NCI-H524 treated with DMSO at 0.1 percent for 48 hours (cell line): ENCODE measurements at places on chromosomes 1 and 21.

DNA sequence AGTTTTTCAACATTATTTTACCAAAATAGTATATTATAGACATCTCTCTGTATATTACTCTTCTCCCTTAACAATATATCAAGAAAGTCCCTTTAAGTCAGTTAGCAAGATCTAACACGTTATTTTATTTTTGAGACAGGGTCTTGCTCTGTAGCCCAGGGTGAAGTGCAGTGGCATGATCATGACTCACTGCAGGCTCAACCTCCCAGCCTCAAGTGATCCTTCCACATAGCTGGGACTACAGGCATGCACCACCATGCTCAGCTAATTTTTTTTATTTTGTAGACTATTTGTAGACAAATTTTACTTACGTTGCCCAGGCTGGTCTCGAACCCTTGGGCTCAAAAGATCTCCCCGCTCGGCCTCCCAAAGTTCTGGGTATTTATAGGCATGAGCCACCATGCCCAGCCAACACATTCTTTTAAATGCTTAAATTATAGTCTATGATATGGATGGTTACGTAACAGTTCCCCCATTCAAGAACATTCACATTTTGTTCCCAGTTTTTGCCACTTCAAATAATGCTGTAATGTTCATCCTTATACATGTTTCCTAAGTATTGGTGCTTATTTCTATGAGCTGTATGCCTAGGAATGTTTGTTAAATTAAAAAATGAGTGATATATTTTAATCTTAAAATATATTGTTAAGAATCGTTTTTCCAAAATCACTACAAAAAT lies 70.4 kb downstream of the TUT4 start:
- DNase-seq: no peak

- DNase-seq: no peak
These were observed 175.4 kb downstream of the ZBTB18 start for GRCh38 chr1:244226435-244226834.

DNA sequence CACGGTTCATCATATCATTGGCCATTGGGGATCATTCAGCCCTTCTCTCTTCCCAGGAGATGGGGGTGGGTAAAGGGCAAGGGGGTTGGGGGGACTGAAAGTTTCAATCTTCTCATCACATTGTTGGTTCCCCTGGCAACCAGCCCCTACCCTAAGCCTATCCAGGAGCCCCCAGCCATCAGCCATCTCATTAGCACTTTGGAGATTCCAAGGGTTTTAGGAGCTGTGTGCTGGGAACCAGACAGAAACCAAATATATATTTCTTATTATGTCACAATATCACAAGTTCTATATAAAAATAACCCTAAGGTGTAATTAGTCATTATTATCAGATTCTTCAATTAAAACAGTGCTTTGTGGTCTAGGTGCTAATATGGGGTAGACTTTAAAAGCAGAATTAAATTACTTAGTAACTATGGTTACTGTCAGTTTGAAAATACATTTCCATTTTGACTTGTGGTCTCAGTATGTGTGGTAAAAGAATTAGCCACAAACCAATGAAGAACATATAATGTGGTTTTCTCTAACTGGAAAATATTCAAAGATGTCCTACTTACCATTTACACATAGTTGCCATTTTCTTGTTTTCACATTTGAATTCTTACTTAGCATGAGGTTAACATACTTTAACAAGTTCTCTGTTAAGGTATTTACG lies 28.1 kb downstream of the IL23R start:
- no peak for DNase-seq

DNA sequence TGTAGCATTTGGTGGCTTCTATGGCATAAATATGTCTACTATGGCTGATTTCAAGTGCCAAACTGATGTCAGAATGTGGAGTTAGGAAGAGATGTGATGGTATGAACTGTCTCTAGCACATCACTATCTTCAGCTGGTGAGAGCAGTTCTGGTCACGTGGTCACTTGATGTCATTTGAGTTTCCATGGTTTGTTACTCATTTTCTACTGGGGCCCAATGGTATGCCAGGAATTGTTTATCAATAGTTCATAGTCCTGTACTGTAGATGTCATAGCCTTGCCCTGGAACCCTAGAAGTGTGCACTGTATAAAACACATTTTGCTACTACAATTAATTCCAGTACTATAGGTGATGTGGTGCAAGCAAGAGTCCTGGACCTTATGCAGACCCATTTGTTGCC lies 153.7 kb downstream of the PDE4B start:
- no peak for DNase-seq

DNA sequence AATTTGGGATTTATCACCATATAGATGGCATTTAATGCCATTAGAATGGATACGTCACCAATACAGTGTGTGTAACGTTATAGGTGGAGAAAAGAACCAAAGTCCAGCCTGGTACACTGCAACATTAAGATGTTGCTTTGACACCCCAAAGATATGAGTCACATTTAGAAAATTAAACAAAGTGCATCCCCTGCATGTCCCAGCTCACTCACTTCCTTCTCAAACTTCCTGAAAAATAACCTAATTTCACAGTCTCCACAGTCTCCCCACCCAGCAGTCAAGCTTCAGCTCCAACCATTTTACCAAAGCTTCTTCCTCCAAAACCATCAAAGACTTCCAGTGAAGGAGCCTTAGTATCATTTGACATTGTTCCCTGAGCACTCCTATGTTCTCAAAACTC lies 111.9 kb downstream of the OMA1 start:
- DNase-seq: no peak

DNA sequence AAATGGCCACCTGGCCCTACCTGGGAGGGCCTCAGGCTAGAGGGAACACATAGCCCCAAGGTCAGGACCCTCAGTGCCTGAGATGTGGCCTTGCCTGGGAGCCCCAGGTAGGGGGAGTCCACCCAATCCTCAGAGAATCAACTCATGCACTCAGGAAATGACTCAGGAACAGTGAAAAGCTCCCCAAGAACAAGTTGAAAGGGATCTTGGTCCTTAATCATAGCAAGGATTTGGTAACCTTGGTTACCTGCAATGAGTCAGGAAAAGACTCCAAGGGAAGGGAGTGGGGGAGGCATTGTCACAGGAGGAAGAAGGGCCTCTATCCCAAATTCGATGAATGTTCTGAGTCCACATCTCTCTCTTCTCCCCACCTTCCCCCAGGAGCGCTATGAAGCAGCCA lies 17.0 kb downstream of the MAP7D1 start:
- DNase-seq: no peak

- DNase-seq: no peak
These were observed 4.9 kb downstream of the C1orf105 start for GRCh38 chr1:172425339-172425738.

DNA sequence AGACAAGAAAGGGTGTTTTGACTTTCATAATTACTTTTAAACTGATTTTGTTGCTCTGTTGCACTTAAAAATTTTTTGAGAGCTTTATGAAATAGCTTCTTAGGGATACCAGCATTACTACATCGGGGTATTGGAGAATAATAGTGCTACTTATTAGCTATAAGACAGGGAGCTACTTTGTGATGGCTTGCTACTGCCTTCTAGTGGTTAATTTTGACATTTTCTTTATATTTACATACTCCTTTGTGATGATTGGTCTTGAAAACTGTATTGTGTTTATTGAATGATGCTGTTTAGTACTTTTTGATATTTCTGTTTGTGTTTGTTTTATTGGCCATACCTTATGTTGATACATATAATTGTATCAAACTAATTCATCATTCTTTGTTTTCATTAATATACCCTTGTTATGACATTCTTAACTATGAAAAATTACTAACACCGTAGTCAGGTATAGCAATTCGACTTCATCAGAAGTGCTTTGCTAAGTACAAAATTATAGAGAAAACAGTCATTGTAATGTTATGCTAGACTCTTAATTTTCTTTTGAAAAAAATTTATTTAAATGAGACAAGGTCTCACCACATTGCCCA lies 85.5 kb downstream of the CLIC4 start:
- peak; percentile 31 for DNase-seq

DNA sequence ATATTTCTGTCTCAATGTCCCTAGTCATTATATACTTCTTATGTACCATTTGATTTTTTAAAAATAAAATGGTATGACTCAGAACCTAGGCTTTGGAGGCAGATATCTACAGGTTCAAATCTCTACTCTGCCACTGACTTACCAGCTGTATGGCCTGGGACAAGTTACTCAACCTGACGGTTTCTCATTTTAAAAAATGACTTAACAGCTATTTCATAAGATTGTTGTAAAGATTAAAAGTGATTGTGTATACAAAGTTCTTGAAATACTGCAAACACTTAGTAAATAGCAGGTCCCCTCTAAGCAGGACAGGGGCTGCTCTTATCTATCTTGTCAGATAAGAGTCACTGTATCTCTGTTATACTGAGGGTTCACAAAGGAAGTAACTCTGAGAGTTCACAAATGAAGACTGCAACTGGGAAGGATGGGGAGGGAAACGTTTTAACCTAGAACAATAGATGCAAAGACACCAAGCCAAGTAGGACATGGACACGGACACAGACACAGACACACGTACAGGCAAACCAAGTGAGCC lies 2.6 kb downstream of the BCAR3 start:
- DNase-seq: no peak

- no peak for DNase-seq
These were observed 251.8 kb downstream of the CRB1 start for GRCh38 chr1:197519741-197520334.

- no peak for DNase-seq
These were observed 571.2 kb downstream of the ADGRL2 start for GRCh38 chr1:82371844-82372498.

DNA sequence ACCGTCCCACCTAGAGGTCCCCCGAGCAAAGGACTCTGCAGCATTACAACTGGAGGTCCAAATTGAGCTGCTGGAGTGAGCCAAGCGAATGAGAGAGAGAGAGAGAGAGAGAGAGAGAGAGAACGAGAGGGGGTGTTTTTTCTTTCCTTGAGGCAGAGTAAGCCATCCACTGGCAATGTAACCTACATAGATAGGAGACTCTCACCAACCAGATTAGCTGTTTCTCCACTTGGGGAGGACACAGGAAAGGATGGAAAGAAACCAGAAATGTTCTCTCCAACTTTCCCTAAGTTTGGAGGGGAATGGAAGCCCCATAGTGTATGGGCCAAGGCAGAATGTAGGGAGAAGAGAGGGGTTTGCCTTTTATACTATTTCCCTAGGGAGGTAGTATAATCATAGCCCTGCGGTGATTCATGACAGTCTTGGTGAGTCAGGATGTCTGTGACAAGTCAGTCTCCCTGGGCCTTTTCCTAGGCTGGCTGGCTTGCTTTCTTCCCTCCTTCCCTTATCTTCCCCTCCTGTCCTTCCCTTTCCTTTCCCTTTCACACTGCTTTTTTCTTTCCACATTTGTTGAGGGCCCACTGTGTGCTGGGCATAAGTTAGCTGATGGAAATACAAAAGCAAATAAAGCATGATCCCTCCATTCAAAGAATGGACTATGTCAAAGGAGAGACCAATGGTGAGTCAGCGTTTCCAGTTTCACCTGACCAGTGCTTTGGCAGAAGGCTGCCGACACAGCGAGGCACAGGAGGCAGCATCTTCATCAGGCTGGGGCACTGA lies 7.1 kb downstream of the FNDC7 start:
- no peak for DNase-seq

GRCh38 chr1:31348449-31348848 lies 24.4 kb downstream of the FABP3 start:
- DNase-seq: no peak

DNA sequence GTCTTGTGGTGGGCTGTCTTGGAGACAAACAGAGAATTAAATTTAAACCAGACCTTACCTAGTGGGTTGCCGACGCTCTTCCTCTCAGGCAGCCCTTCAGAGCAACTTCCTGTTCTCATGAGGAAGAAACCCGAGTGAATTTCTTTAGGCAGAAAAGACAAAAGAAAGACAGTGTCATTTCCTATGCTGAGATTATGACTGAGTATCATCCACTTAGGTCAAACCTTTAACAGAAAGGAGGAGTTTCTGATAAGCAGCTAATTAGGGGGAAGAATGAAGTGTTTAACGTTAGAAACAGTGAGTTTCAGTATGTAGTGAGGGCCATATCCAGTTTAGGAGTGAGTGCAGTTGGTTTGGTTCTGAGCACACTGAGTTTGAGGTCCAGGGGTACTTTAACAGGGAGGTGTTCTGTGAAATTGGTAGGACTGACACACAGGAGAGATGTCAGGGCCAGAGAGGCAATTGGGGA lies 38.7 kb downstream of the FASLG start:
- no peak for DNase-seq

DNA sequence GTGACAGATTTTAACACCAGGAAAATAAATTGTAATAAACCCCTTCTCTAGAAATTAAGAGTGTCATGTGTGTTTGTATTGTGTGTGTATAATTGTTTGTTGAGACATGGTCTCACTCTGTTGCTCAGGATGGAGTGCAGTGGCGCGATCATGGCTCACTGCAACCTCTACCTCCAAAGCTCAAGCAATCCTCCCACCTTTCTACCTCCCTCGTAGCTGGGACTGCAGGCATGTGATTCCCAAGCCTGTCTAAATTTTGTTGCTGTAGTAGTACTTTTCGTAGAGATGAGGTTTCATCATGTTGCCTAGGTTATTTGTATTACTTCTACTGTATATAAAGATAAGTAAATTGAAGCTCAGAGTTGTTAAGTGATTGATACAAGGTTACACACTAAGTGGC lies 68.5 kb upstream of the RAVER2 start:
- DNase-seq: no peak

- no peak for DNase-seq
These were observed 29.8 kb downstream of the MAPKAPK2 start for GRCh38 chr1:206714331-206715058.

DNA sequence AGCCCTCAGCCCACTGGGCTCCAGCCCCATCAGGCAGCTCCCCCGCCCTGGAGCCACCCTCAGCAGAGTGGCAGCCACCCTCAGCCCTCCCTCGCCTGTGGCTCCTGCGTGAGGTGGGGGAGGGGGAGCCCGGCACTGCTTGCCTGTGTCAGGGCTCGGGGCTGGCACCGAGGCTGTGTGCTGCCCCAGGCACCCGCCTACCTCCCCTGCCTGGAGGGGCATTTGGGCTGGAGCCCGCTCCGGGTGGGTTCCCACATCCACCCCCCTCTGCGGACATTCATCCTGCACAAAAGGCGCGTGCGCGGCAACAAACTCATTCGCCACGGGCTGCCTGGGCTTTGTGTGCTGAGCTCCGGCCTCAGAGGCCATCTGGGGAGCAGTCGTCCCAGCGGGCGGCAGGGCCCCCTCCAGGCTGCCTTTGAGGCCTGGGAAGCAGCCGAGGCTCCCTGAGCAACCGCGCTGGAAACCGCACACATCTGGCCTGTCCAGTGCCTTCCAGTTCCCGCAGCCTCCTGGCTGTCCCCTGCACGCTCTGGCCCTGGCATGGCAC lies 12.6 kb upstream of the TNFRSF14 start:
- no peak for DNase-seq

- DNase-seq: no peak
These were observed 53.2 kb upstream of the RAB3GAP2 start for GRCh38 chr1:220325306-220325995.

DNA sequence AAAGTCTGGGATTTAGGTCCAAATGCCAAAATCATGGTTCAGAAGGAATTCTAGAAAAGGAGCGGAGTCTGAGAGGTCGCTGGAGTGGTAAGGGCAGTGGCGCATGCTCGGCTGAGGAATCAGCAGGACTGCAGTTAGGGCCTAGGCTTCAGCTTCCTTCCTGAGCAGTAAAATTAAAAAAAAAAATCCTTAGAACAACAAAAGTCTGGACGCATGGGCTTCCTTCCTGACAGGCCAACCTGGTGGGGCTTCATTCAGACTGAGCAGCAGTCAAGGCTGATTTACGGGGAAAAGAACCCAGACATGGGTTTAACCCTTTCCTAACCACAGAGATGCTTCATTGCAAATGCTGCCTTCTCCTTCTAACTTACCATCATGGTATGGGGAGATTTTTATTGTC lies 17.1 kb downstream of the RNF220 start:
- no peak for DNase-seq
